ENCODE measurements at places on chromosomes 6 and 20.
A peak's percentile ranks its signal among the peaks of the same experiment; 100 is the strongest.

DNA sequence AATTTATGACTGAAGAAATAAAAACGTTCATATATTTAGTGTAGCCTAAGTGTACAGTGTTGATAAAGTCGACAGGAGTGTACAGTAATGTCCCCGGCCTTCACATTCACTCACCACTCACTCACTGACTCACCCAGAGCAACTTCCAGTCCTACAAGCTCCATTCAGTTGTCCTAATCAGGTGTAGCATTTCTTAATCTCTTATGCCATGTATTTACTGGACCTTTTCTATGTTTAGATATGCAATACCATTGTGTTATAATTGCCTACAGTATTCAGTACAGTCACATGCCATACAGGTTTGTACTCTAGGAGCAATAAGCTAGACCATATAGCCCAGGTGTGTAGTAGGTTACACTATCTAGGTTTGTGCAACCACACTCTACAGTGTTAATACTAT, 610.2 kb upstream of the NOX3 start:
- no peak for DNase-seq

- no peak for DNase-seq
These were observed 65.4 kb upstream of the PHIP start for GRCh38 chr6:79143320-79143898.

DNA sequence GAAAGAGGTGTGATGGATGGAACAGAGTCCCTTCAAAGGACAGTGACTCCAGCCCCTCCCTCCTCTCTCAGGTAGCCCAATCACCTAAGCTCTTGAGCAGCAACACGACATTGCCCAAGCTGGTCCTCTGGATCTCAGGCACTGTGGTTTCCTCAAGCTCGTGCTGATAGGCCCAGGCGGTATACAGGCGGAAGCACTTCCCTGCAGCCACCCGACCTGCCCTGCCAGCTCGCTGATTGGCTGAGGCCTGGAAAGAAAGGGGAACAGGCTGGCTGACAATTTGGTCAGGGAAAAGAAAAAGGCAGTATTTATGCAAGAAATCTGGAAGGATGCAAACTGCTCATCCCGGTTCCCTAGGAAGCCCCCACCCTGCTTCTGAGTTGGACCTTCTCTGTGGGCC, 9.6 kb downstream of the C6orf136 start:
- peak; percentile 42 for DNase-seq

GRCh38 chr6:126919947-126920346, 198.5 kb upstream of the RSPO3 start:
- DNase-seq, result no peak
